Activated CD4-positive, alpha-beta T cell treated with anti-CD3 and anti-CD28 coated beads, Interleukin-2, amount 10 ng/mL, durations not matched to agents 7 days and 5 days (primary cell): ENCODE measurements at places on chromosomes 3 and 15. TPM values are rescaled to one million over a fixed set of nuclear protein-coding genes. Genes with fewer than 3 reads are reported as not detected.
A peak's percentile ranks its signal among the peaks of the same experiment; 100 is the strongest.

DNA sequence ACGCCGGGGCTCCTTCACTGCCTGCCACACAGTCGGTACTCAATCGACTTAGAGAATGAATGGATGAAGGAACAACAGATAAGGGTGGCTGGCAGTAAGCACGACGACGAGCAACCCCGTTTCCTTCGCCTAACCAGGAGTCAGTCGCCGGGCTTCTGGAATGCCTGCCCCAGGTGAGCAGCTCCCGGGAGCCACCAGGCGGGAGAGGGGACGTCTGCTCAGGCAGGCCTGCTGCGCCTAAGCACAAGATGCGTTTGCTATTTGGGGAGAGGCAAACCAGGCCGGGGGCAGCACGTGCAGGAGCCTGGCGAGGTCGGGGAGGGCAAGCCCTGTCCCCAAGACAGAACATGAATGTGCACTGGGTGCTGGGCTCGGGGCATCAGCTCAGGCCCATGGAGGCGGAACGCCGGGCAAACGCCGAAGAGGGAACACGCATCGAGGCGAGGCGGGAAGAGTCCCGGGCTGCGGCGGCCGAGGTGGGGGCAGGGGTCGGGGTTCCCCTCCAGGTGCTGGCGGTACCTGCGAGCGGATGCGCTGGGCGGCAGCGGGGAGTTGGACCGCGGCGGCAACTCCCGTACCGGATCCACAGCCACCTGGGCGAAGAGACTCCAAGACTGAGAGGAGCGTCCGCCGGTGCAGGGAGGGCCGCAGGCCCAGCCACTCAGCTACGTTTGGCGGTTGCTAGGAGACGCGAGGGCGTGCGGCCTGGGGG, at the start of gene CFAP92:
Gene CFAP92, minus strand, starts transcription at position 616 of the 712 bp plus-strand sequence. CDS start 772 bp downstream, outside the sequence.
- H3K27me3 ChIP-seq, result peaks cover 10% of the 10 kb centered on the region
- H3K4me1 ChIP-seq, result peaks cover 38% of the 10 kb centered on the region
- DNase-seq, result peak; percentile 93
- H3K27ac ChIP-seq, result peak within 1 kb of the TSS; percentile 76
- no peaks in the 10 kb centered on the region for H3K36me3 ChIP-seq

Gene SPTBN5
- 1.5 TPM for total RNA-seq

Gene CPEB1
- total RNA-seq, result not detected

Gene EDEM1
- 94.1 TPM for total RNA-seq

Gene NDN
- 2.4 TPM for total RNA-seq
